ENCODE measurements at places on chromosomes 1 and 21.

GRCh38 chr1:11273595-11274234, 717 bp downstream of the UBIAD1 start:
- no peak for DNase-seq

GRCh38 chr21:15005391-15005790, 59.4 kb downstream of the NRIP1 start:
- no peak for DNase-seq

- DNase-seq = no peak
These were observed 189.4 kb upstream of the FGGY start for GRCh38 chr1:59107516-59107915.

DNA sequence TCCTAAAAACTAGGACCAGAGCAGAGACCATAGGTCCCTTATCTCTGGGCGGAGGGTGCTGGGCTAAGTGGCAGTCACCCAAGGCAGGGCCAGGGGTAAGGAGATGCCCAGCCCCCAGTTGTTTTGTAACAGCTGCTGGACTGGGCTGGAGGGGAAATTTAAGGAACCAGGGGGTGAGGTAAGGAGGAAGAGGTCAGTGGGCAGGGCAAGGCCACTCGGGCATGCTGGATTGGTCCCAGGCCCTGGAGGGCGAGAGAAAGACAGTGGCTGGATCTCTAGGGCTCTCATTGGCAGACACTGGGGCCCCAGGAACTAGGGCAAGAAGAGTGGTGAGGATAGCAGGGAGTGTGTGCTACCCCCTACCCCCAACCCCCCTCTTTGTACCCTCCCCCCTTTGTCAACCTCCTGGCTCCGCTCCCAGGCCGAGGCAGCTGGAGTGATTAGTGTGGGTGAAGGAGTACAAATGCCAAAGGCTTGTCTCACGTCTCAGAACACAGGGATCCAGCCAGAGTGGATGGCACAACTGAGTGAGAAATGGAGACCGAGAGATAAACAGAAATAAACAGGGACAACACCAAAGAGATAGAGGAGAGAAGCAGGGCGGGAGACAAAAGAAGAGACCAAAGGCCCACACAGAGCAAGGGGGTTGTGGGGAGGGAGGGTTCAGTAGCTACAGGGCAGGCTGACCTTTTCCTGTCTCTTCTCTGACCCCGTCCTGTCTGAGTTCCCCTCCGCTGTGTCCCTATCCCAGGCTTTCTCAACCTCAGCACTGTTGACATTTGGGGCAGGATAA, 20.5 kb upstream of the THRAP3 start:
- no peak for DNase-seq

GRCh38 chr1:185054365-185055060, 9.2 kb downstream of the RNF2 start:
- DNase-seq = no peak

DNA sequence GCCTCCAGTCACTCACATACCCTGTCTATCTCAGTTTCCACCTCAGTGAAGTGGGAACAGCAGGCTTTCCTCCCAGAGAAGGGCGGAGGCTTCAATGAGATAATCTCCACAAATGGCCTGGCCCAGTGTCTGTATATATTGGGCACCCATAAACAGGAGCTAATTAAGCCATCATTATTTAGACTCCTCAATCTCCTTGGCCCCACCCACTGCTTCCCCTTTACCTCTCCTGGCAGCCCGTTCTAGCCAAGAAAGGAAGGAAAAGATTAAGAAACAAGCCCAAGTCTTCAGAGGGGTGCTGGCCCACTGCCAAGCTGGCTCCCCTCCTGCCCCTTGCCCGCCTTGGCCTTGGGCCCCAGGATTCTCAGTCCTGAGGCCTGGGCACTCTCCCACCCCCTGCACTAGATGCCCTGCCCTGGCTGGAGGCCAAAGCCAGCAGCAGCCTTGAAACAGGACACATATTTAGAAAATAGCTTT, 15.9 kb upstream of the EPB41 start:
- no peak for DNase-seq

DNA sequence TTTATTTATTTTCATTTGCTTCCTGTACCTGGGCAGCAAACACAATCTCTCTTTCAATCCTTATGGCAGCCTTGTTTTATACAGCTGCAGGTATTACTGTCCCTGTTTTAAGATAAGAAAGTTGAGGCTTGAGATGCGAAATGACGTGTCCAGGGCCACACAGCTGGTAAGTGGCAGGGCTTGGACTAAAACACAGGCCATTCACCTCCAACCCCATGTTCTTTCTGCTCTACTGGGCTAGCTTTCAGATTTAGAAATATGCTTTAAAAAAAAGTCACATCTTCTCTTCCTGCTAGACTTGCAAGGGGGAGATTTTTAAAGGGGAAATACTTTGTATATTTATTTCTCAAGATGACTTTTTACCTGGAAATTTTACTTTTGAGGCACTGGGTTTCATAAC, 62.8 kb downstream of the CNST start:
- DNase-seq = no peak

GRCh38 chr1:168653567-168653966, 75.4 kb downstream of the DPT start:
- no peak for DNase-seq

- no peak for DNase-seq
These were observed 1.1 kb upstream of the COQ8A start for GRCh38 chr1:226938903-226939437.

- peak; percentile 48 for DNase-seq
These were observed at the start of gene HHAT for GRCh38 chr1:210328746-210329503. Gene HHAT, plus strand, starts transcription at chr1:210328902. Its CDS starts 20,074 bp downstream, at chr1:210348976.

- DNase-seq = no peak
These were observed 1677.1 kb downstream of the KCNT2 start for GRCh38 chr1:194931166-194931565.

All from CD8-positive, alpha-beta memory T cell (primary cell).